NCI-H1105 treated with DMSO at 0.1 percent for 48 hours (cell line): ENCODE measurements at places on chromosomes 3 and 15.

DNA sequence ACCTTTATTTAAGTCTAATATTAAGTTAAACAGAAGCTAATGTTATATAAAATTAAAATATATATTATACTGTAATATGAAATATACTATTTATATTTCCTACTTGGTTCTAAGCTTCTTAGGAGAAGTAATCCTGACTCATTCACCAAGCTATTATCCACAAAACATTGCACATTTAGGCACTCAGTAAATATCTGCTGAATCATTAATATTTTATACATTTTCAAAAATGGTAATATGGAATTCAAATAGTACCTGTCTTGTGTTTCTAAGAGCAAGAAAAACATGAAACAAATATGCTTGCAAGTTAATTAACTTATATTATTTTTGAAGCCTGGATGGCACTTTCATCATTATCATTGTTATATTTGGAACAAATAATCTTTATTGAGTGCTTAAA, 153.0 kb upstream of the CNTN4 start:
- no peak for DNase-seq

DNA sequence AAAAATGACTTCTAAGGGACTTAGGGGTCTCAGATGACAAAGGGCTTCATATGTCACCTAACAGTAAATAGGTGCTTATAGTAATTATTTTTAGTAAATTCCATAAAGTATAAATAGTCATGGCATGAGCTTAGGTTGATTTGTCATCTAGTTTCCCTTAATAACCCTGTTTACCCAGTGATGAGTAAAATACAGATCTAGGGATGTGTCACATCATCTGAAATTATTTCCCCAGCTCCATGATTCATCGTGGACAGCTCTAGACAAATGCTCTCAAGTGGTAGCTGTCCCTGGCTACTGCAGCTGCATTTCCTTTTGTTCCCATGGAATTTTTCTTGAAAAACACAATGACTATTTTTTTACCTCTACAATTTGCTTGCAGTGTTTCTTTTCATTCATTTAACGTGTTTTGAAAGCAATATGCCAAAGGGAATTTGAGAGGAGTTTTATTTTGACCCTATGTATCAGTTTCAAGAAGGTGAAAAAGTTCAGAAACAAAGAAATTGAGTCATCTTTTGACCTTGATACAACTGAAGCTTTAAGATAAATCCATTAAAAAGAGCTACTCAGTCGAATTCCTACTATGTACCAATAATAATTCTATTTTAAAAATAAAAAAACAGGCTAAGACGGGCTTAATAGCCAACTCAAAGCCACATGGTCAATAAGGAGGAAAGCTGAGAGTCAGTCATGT, 241.6 kb downstream of the KCNMB2 start:
- DNase-seq: no peak

DNA sequence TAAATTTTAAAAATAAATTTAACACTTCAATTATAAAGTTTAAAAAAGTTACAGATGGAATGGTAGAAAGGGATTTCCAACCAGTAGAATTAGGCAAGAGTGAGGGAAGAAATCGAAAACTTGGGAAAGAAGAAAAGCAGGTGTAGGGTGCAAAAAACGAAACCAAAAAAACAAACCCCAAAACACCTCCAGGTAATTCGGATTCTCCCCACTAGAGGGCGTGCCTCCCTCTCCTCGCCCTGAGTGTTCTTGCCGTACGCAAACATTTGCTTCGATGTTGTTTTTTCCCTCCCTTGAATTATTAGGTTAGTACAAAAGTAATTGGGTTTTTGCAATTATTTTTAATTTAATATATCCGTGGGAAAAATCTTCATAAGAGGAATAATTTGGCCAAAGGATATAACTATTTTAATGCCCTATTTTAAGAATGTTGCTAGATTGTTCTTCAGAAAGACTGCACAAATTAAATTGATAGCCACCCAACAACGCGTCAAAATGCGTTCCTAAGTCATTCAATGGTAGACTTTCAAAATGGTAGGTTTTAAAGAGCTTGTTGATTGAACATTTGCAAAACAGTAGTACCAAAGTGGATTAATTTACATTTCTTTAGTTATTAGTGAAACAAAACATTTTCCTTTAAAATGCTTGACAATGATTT, 63.7 kb downstream of the SLC30A4 start:
- peak; percentile 31 for DNase-seq

- no peak for DNase-seq
These were observed 382.3 kb upstream of the SEMA6D start for GRCh38 chr15:47334805-47335535.

GRCh38 chr15:69957175-69957574, 140.5 kb downstream of the TLE3 start:
- no peak for DNase-seq

GRCh38 chr3:180959691-180960090, 29.8 kb downstream of the DNAJC19 start:
- no peak for DNase-seq

DNA sequence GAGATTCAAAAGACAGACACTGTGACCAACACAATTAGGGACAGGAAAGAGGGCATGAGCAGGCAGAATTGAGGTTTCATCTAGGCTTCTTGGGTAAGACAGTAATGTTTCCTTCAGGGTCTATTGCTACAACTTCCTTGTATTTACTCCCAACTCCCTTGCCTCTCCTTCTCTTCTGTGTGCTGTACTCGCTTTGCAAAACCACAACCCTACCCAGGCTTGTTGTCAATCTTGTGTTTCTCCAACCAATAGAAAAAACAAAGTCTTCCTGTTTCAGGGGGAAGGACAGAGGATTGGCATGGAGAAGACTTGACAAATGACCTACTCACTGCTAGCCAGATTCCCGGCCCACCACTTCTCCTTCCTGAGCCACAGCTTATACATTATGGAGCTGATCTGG, 36.3 kb upstream of the MASP1 start:
- DNase-seq: no peak

GRCh38 chr15:99734575-99734974, 1.3 kb upstream of the LYSMD4 start:
- DNase-seq: no peak

GRCh38 chr3:99066863-99067262, 165.4 kb upstream of the DCBLD2 start:
- no peak for DNase-seq

DNA sequence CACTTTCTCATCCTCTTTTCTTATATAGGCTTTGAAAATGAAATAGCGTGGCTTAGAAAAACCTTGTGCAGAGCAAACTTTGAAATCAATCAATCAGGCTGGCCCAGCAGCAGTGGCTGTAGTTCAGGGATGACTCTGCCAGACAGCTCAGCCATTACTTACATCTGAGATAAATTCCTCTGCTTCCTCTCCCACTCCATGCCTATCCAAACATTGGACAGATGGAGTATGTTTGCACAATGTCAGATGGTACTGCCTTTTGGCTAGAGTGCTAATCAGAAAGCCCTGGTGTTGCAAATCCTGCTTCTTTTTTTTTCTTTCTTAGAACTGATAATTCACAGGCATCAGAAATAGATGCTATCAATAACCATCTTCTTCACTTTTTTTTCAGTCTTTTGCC, 1065.1 kb downstream of the AGBL1 start:
- DNase-seq: no peak

- no peak for DNase-seq
These were observed 55.2 kb downstream of the NPTN start for GRCh38 chr15:73578026-73578425.

DNA sequence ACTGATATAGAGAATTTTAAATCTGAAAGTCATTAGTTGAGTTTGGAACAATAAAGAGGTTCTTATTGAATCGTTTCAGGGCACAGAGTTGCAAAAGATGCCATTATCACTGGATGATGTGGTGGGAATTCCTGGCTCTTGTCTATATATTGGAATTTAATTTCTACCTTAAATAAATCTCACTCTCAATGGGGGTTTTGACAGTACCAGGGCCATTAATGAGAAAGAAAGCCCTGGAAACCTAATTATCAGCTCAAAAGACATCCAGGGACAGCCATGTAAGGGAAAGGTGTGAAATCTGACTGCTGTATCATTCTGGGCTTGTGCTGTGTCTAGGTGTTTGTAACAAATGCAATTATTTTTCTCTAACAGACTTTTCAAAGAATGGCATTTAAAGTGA, 285.7 kb downstream of the TBL1XR1 start:
- DNase-seq: no peak

- no peak for DNase-seq
These were observed at the start of gene ECE2 for GRCh38 chr3:184275961-184276910. Gene ECE2 (plus strand): TSS chr3:184276022. CDS start chr3:184276154, 132 bp downstream.

DNA sequence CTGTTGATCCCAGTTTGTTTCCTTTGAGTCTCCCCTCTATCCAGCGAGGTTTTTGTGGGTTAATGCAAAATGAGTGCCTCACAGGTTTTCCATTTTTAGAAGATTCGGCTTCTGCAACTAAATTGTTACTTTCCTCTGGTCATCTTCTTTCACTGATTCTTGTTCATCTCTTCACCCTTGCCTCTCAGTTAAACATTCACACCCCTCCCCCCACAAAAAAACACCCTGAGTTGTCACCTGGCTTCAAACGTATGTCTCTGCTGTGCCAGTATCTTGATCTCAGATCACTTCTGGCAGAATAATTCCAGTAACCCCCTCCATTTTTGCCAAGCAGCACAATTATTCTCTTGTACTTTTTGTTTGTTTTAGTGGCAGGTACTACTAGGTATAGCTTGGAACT, 12.3 kb upstream of the CLDN16 start:
- no peak for DNase-seq

- DNase-seq: no peak
These were observed 25.4 kb downstream of the ZIC4 start for GRCh38 chr3:147380977-147381376.

- peak; percentile 23 for DNase-seq
These were observed 42.9 kb downstream of the DCUN1D1 start for GRCh38 chr3:182937293-182938051.

- no peak for DNase-seq
These were observed 44.5 kb upstream of the FNDC3B start for GRCh38 chr3:171994646-171995428.

DNA sequence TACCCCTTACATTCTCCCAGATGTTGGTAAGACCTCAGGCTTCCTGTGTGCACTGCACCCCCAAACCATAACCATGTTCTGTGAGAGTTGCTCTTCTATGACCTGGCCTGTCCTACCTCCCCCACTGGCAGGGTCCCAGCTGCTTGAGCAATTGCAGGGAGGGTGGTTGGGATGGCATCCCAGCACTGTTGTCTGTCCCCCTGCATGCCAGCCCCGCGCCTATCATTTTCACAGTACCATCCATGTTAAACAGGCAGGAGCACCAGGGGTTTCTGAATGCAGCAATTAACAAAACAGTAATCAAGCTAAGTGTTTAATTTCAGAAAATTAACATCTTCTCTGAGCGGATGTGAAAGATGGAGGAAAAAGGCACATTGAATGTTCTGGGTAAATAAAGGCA, 345.5 kb downstream of the EPHB1 start:
- no peak for DNase-seq

GRCh38 chr15:69530991-69531664, 78.5 kb downstream of the RPLP1 start:
- DNase-seq: peak; percentile 74

- DNase-seq: no peak
These were observed 28.4 kb downstream of the TMEM40 start for GRCh38 chr3:12730506-12731242.

DNA sequence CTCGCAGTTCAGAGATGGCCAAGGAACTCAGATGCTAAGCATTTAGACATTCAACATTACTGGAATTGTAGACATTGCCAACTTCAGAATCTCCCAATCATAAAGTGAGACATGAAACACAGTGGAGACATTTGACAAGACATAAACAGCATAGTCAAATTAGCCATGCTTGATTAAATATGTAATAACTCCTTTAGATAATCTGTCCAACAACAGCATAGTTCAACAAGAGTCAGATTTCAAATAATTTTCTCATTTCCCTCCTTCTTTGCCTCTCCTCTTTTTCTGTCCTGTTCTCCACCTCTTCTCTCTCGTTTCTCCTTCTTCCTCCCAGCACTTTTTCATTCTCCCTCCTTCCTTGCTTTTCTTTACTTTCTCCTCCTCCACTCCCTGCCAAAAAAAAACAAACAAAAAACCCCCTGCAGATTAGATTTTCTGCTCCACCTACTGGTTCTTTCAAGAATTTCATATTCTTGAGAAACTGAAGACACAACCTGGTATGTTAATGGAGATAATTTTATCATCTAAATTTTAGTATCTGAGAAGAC, 20.2 kb downstream of the CPOX start:
- peak; percentile 4 for DNase-seq

- DNase-seq: no peak
These were observed 33.3 kb upstream of the FLNB start for GRCh38 chr3:57974796-57975388.

DNA sequence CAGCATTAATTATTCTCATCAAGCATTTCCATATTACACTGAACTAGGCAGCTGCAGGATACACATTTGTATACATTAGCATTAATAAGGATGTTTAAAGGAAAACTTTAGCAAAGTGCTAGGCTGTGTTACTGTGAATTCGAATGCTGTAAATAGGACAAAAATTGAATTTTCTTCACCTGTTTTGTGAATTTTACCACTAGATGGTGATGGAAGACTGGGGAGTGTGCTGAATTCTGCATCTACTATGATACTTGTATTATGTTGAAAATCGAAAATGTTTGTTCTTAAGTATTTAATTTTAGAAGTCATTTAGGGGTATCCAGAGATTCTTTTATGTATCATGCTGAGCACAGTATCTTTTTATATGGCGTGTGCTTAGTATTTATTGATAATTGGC, 12.3 kb upstream of the P2RY14 start:
- DNase-seq: no peak

- no peak for DNase-seq
These were observed 82.1 kb upstream of the PHLDB2 start for GRCh38 chr3:111776827-111777483.

GRCh38 chr3:177595530-177596188, 398.4 kb upstream of the TBL1XR1 start:
- no peak for DNase-seq

- no peak for DNase-seq
These were observed 185.2 kb upstream of the ZNF385D start for GRCh38 chr3:21936207-21936606.

DNA sequence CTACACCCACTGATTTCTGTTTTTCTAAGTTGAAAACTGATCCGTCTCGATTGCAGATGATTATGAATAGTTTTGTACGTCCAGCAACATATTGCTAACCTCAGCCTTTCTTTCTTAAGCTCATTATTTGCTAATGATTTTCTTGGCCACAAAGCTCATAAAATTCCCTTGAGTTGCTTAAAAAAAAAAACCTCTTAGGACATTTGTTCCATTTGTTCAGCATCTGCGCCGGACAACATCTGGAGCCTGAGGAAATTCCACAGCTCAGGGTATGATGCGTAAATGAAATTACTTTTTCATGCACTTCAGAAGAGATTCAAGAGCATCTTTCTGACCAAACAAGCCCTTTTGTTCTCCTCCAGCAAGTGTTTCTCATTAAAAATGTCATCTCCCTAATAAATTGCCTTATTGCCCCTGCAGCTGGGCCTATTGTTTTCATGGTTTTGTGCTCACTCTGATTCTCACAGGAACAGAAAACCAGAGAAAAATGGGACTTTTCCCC, 249.1 kb upstream of the MCTP2 start:
- DNase-seq: peak; percentile 13
